ENCODE measurements at places on chromosomes 3 and 15. TPM values are rescaled to one million over a fixed set of nuclear protein-coding genes. Genes with fewer than 3 reads are reported as not detected.

GRCh38 chr15:31294067-31294466, 32.6 kb upstream of the KLF13 start:
- H3K27me3 ChIP-seq: peaks cover 54% of the 10 kb centered on the region
- H3K4me3 ChIP-seq: no peak overlapping the region
- H3K27ac ChIP-seq: no peak overlapping the region
- no peaks in the 10 kb centered on the region for H3K4me1 ChIP-seq

Gene SCAMP5
- 23.5 TPM for total RNA-seq

Gene NR1I2
- 0.07 TPM for total RNA-seq

DNA sequence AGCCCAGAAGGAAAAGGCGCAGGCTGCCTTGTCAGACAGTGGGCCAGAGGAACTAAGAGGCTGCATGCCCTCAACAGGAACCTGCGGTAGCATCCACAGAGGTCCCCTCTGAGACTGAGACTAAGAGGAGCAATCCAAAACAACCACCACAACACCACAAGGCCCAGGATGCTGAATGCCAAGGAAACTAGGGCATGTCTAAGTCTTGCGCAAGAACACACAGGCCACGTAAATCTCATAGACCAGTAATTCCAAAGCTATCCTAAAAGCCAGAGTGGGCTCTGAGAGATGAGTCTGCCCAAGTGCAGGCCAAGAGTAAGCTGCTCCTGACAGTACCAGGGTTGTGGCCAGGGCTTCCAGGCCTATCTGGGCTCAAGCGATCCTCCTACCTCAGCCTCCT, 12.9 kb downstream of the MON1A start:
- no peak overlapping the region for H3K4me3 ChIP-seq
- H3K36me3 ChIP-seq: peaks cover 6% of the 10 kb centered on the region
- H3K4me1 ChIP-seq: no peaks in the 10 kb centered on the region
- H3K27ac ChIP-seq: no peak overlapping the region

- no peak overlapping the region for H3K4me3 ChIP-seq
- peaks cover 80% of the 10 kb centered on the region for H3K36me3 ChIP-seq
- peaks cover under 1% of the 10 kb centered on the region for H3K4me1 ChIP-seq
- H3K27me3 ChIP-seq: no peaks in the 10 kb centered on the region
- no peak for DNase-seq
- H3K27ac ChIP-seq: no peak overlapping the region
Measured at GRCh38 chr15:55942332-55942731, 51.1 kb downstream of the NEDD4 start.

GRCh38 chr3:48507256-48508061, 3.5 kb upstream of the SHISA5 start:
- peaks cover 31% of the 10 kb centered on the region for H3K4me1 ChIP-seq
- DNase-seq: peak; percentile 56
- peak overlapping the region; percentile 93 for H3K27ac ChIP-seq
- no peaks in the 10 kb centered on the region for H3K27me3 ChIP-seq
- no peak overlapping the region for H3K4me3 ChIP-seq

GRCh38 chr3:129607391-129608068, 1.1 kb upstream of the PLXND1 start:
- peaks cover 33% of the 10 kb centered on the region for H3K27me3 ChIP-seq
- no peak for DNase-seq
- peak overlapping the region; percentile 84 for H3K27ac ChIP-seq
- peak overlapping the region; percentile 82 for H3K4me3 ChIP-seq

Gene XPC
- 47.5 TPM for total RNA-seq

Gene TARS3
- 18.1 TPM for total RNA-seq

DNA sequence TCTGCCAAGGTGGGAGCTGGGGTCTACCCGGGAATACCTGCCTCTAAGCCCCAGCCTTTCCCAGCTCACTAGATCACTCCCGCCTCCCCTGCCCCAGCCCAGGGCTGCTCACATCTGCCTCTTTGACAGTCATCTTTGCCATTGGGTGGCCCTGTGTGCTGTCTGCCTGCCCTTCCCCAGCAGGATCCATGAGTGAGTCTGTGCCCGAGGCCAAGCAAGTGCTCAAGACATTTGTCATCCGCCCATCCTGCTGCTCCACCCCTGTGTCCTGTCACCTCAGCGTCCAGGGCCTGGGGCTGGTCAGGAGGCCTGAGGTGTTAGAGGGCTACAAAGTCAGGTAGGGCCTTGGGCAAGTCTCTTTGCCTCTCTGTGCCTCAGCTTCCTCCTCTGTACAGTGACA, 89.4 kb downstream of the LSM3 start:
- no peak overlapping the region for H3K4me3 ChIP-seq
- H3K36me3 ChIP-seq: no peaks in the 10 kb centered on the region
- no peak for DNase-seq
- no peaks in the 10 kb centered on the region for H3K27me3 ChIP-seq
- H3K27ac ChIP-seq: no peak overlapping the region

DNA sequence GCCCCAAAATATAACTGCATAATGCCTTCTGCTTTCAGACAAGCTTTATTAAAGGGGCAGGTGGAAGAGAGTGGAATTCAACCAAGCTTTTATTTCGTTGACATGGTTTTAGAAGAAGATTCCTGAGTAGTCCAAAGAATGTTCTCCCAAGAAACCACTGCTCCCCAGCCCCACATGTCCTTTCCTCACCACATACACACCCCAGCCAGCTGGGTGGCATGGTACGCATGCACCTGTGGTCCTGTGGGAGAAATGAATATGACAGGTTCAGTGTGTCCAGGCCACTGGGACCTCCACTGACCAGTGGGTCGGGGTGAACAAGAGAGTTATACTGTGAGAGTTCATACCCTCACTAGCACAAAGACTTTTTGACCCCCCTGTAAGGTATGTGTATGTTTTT, 30.2 kb downstream of the ARID3B start:
- H3K27ac ChIP-seq: no peak overlapping the region
- no peak for DNase-seq
- H3K4me3 ChIP-seq: no peak overlapping the region
- H3K27me3 ChIP-seq: no peaks in the 10 kb centered on the region
- H3K36me3 ChIP-seq: peaks cover 20% of the 10 kb centered on the region

Gene CEMIP
- 0.70 TPM for total RNA-seq

GRCh38 chr3:188309437-188310269, 155.7 kb downstream of the LPP start:
- no peak overlapping the region for H3K4me3 ChIP-seq
- no peak for DNase-seq
- H3K36me3 ChIP-seq: peaks cover 5% of the 10 kb centered on the region
- H3K27me3 ChIP-seq: no peaks in the 10 kb centered on the region
- H3K4me1 ChIP-seq: no peaks in the 10 kb centered on the region

- H3K27me3 ChIP-seq: no peaks in the 10 kb centered on the region
- H3K4me3 ChIP-seq: no peak overlapping the region
- peak overlapping the region; percentile 98 for H3K27ac ChIP-seq
- no peaks in the 10 kb centered on the region for H3K36me3 ChIP-seq
Measured at GRCh38 chr3:113152849-113153248, 58.5 kb upstream of the BOC start.

Gene SLTM
- total RNA-seq: 116 TPM

Gene IL20RB
- 0.86 TPM for total RNA-seq

GRCh38 chr3:168457954-168458539, 362.3 kb upstream of the GOLIM4 start:
- H3K4me1 ChIP-seq: peaks cover 19% of the 10 kb centered on the region
- DNase-seq: no peak
- H3K27me3 ChIP-seq: no peaks in the 10 kb centered on the region
- H3K4me3 ChIP-seq: no peak overlapping the region

DNA sequence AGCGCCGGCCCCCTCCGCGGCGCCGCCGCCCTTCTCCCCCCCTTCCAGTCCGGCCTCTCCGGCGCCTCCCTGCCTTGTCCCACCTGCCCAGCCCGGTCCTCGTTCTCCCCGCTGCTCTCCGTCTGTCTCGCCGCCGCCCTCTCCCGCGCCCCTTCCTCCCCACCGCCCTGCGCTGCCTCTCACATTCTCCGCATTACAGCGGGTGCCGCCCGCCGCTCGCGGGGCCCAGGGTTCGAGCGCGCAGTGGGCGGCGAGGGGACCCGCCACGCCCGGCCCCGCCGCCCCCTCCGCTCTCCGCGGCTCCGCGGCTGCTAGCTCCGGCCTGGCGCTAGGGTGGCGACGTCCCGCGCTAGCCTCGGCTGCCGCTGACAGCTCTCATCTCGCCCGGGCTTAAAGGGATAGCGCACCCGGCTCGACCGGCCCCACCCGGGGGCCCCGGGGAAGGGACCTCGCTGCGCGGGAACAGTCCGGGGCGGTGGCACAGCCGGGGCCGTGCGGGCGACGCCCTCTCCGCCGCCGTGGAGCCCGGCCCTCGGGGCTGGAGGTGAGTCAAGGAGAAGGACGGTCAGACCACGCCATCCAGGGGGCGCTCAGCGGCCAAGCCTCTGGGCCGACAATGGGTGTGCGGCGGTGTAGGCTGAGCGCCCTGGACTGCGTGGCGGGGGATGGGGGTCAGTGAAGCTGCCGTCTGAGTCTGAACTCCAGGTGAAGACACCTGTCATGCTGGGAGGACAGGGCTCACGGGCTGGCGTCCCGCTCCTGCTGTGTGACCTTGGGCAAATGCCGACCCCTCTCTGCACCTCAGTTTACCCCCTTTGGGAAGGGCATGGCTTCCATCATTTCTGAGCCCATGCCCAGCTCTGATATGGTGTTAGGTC, 187.4 kb upstream of the LINGO1 start:
- no peaks in the 10 kb centered on the region for H3K36me3 ChIP-seq
- peaks cover 2% of the 10 kb centered on the region for H3K4me1 ChIP-seq
- no peak for DNase-seq
- H3K4me3 ChIP-seq: peak overlapping the region; percentile 60
- no peak overlapping the region for H3K27ac ChIP-seq

- H3K4me1 ChIP-seq: peaks cover 25% of the 10 kb centered on the region
- no peak for DNase-seq
- H3K27ac ChIP-seq: no peak overlapping the region
Measured at GRCh38 chr3:33111581-33111980, 2.2 kb upstream of the CRTAP start.

GRCh38 chr15:76035593-76035992, 23.4 kb upstream of the NRG4 start:
- H3K36me3 ChIP-seq: no peaks in the 10 kb centered on the region
- no peak overlapping the region for H3K27ac ChIP-seq
- no peaks in the 10 kb centered on the region for H3K4me1 ChIP-seq
- no peak for DNase-seq

Gene ANKRD34C
- not detected for total RNA-seq

- H3K36me3 ChIP-seq: peaks cover 8% of the 10 kb centered on the region
- no peak overlapping the region for H3K27ac ChIP-seq
- no peak overlapping the region for H3K4me3 ChIP-seq
Measured at GRCh38 chr3:66370179-66370578, 130.6 kb downstream of the LRIG1 start.

Gene CFAP44
- total RNA-seq: 11.5 TPM

- DNase-seq: no peak
- peaks cover 53% of the 10 kb centered on the region for H3K4me1 ChIP-seq
- peaks cover 22% of the 10 kb centered on the region for H3K36me3 ChIP-seq
- no peak overlapping the region for H3K27ac ChIP-seq
Measured at GRCh38 chr3:31541089-31541488, 8.4 kb downstream of the STT3B start.

Gene MORC1
- total RNA-seq: 0.18 TPM

Gene TIPARP
- total RNA-seq: 27.2 TPM

DNA sequence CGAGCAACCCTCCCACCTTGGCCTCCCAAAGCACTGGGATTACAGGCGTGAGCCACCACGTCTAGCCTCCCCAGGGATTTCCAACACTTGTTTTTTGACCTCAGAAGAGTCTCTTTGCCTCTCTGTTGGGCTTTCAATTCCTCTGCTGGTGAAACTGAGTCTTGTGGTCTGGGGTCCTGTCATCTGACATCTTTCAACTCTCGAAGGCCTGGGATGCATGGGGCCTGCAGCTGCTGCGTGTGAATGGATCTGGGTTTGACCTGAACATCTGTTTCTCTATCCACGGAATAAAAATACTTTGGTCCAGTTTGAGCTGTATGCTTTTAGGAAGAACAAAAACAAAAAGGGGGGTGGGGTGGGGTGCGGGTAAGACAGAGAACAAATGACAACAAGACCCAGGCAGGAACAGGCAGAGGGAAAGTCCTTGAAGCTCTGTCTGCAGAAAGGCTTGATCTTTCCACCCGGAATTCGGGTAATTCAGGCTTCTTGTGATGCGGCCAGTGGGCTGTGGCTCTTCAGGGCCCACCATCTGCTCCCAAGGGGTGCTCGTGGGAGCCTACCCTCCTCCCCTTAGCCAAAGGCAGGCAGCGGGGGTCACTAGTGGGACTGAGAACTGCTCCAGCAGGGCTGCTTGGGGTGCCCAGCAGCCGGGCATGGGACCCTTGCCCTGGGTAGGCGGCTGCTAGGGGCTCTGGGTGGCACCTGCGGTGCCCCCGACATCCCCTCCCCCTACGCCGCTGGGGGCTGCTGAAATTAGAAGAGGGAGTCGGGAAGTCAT, 71.5 kb downstream of the SLC12A8 start:
- DNase-seq: no peak
- no peaks in the 10 kb centered on the region for H3K36me3 ChIP-seq
- H3K4me3 ChIP-seq: peak overlapping the region; percentile 51
- peaks cover 25% of the 10 kb centered on the region for H3K4me1 ChIP-seq
- no peak overlapping the region for H3K27ac ChIP-seq

GRCh38 chr15:83616840-83617239, 37.1 kb upstream of the ADAMTSL3 start:
- no peak overlapping the region for H3K4me3 ChIP-seq
- no peak for DNase-seq
- no peaks in the 10 kb centered on the region for H3K4me1 ChIP-seq
- H3K27ac ChIP-seq: no peak overlapping the region

GRCh38 chr3:14616606-14617507, 34.7 kb upstream of the CCDC174 start:
- no peak for DNase-seq
- H3K27me3 ChIP-seq: peaks cover 43% of the 10 kb centered on the region
- H3K36me3 ChIP-seq: no peaks in the 10 kb centered on the region
- no peak overlapping the region for H3K27ac ChIP-seq

GRCh38 chr3:104987859-104988258, 378.9 kb upstream of the ALCAM start:
- no peaks in the 10 kb centered on the region for H3K36me3 ChIP-seq
- DNase-seq: no peak
- H3K4me1 ChIP-seq: no peaks in the 10 kb centered on the region
- no peak overlapping the region for H3K27ac ChIP-seq
- H3K4me3 ChIP-seq: no peak overlapping the region
- no peaks in the 10 kb centered on the region for H3K27me3 ChIP-seq

Gene GPR62
- 0.36 TPM for total RNA-seq

Gene STAC
- total RNA-seq: 1.4 TPM

Gene ACOX2
- 31.0 TPM for total RNA-seq

DNA sequence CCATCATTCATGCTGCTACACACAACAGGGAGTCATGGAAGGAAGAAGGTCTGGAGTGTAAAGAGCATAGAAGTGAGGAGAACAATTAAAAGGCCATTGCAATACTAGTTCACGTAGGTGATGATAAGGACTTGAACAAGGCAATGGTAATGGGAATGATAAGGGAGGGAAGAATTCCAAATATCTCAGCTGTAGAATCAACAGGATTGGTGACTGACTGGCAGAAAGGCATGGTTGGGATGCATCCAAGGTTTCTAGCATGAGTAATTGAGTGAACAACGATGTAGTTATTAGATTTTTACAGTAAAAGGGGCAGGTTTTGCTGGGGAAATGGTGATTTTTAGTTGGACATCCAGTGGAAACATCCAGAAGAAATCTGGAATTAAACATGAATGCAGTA, 2.4 kb upstream of the SEC62 start:
- DNase-seq: no peak
- H3K27ac ChIP-seq: no peak overlapping the region
- H3K36me3 ChIP-seq: no peaks in the 10 kb centered on the region
- peaks cover 31% of the 10 kb centered on the region for H3K27me3 ChIP-seq
- H3K4me3 ChIP-seq: no peak overlapping the region
- H3K4me1 ChIP-seq: peaks cover 25% of the 10 kb centered on the region
